ENCODE measurements at places on chromosomes 5 and 9. TPM values are rescaled to one million over a fixed set of nuclear protein-coding genes. Genes with fewer than 3 reads are reported as not detected.

The UBLCP1 gene
- 38.3 TPM for total RNA-seq

The TOMM5 gene
- total RNA-seq: 331 TPM

The MARVELD2 gene
- 3.2 TPM for total RNA-seq

The CDH12 gene
- total RNA-seq: not detected

The QRFP gene
- total RNA-seq: not detected

The SEMA6A gene
- total RNA-seq: 0.12 TPM

The ALDH7A1 gene
- 76.3 TPM for total RNA-seq

The BAAT gene
- total RNA-seq: 0.34 TPM

The LCN1 gene
- total RNA-seq: not detected

The SEC24A gene
- total RNA-seq: 13.2 TPM

The SLC34A3 gene
- total RNA-seq: 0.11 TPM

The IL3 gene
- not detected for total RNA-seq

The FER gene
- total RNA-seq: 5.9 TPM

The ZNF658 gene
- 2.2 TPM for total RNA-seq

The SPINK1 gene
- total RNA-seq: 0.95 TPM

The WNT8A gene
- total RNA-seq: not detected

The RXRA gene
- 37.8 TPM for total RNA-seq

The TSSK1B gene
- not detected for total RNA-seq

The HSPB3 gene
- 0.26 TPM for total RNA-seq

The ZNF608 gene
- total RNA-seq: 1.3 TPM
